ENCODE measurements at places on chromosomes 16 and 17. TPM values are rescaled to one million over a fixed set of nuclear protein-coding genes. Genes with fewer than 3 reads are reported as not detected.

GRCh38 chr17:36602924-36603384 is 1.6 kb downstream of the MRM1 start:
- DNase-seq, result peak; percentile 50

DNA sequence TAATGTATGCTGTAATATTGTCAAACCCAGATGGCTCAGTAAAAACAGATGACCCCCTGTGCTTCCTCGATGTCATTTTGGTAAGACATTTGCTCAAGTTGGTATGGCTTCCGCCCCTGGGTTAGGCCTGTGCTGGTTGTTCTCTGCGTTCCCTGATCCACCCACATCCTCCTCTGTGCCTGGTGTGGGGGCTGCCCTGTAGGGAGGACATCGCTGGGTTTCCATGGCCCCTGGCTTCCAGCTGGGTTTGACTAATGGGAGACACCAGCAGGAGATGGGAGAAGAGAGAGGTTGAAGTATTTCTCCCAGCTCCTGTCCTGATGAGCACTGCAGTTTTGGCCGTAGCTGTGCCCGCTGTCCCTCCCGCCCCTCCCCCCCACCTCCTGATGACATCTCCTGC is 4.4 kb upstream of the MFAP4 start:
- peak; percentile 14 for DNase-seq

GRCh38 chr16:50178491-50178941 is 25.4 kb downstream of the TENT4B start:
- no peak for DNase-seq

GRCh38 chr16:22402191-22402590 is 27.8 kb upstream of the CDR2 start:
- no peak for DNase-seq

DNA sequence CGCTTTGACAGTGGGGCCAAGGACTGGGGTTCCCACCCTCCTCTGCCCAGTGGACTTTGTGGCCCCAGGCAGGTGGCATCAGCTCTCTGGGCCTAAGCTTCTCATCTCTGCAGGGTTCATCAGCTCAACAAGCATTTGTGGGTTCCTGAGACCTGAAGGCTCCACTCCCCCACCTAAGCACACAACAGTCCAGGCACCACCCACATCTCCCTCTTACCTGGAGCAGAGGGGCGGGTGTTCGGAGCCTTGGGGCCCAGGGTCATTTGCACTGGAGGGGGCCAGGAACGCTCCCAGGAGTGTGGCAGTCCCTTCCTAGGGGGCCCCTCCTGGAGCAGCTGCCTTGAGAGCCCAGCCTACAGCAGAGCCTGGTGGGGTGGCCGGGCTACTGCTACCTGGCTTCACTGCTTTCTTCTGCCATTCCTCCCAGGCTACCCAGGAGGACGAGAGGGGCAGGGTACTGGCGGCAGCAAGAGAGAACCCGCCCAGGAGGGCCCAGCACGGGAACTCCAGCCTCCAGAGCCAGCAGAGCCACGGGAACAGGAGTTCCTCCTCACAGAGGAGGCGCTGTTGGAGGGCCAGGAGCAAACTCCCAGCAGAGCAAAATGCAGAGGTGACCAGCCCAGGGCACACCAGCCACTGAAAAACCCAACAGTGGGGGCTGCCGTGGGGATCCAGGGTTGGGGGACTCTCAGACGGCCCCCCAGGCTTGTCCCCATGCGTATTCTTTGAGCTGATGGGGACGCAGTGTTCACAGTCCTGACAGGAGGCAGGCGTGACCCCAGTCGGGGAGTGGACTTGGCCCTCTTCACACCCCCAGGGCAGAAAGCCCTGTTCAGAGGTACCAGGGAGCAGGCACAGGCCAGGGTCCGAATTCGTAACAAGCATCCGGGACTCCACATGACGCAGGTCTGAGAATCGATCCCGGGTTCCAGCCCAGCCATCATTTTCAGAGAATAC is 35.1 kb upstream of the SLC38A10 start:
- DNase-seq, result no peak

DNA sequence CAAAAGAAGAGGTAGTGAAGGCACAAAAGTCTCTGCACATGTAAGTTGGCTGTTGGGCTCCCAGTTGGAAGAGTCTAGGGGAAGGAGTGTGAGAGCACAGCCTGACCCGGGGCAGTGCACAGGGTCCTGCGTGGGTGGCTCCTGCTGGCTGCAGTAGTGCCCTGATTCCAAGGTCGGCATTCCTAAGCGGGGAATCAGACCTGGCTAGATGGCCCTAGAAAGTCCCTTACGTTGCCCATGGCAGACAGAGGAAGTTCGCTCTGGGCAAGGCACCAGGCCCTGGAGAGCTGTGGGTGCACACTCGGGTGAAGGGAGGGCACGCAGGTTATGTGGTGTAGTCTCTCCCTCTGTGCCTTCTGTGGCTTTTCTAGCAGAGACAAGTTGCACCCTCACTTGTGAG is 22.8 kb upstream of the SLC5A11 start:
- no peak for DNase-seq

DNA sequence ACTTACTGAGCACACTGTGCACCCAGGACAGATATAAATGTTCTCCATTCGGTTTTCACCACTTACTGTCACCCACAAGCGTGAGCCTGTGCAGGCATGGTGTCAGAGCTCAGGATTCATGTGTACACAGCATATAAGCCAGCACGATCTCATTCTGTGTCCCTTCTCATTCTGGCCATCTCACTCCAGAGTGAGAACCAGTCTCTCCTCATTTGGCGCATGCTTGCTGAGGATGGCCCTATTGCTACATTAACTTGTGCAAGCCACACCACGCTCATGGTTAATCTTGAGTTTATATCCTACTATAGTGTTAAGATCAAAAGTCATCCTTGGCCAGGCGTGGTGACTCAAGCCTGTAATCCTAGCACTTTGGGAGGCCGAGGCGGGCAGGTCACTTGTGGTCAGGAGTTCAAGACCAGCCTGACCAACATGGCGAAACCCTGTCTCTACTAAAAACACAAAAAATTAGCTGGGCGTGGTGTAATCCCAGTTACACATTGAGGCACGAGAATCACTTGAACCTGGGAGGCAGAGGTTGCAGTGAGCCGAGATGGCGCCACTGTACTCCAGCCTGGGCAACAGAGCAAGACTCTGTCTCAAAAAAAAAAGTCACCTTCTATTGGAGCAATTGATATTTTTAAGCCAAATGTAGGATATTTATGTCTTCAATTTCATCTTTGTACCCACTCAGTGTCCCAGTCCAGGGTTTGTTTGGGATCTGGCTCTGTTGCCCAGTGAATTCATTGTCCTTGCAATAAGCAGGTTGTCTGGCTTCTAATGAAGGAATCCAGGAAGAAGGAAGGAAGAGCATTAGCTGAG is 20.9 kb downstream of the SOCS1 start:
- no peak for DNase-seq

- DNase-seq, result peak; percentile 20
Observed at GRCh38 chr16:85844786-85845185, 45.3 kb downstream of the COX4I1 start.

Gene STX1B
- total RNA-seq, result 1.6 TPM

Gene KRT40
- total RNA-seq, result not detected

All from cardiac septum (tissue), 1 donor.